Esophagus (tissue), 2 donors: ENCODE measurements at places on chromosomes 2 and 18. TPM values are rescaled to one million over a fixed set of nuclear protein-coding genes. Genes with fewer than 3 reads are reported as not detected.

Gene LYPD1
- 0.56 TPM for polyA plus RNA-seq

Gene CD207
- 10.2 TPM for polyA plus RNA-seq

Gene VIT
- 2.8 TPM for polyA plus RNA-seq

Gene MSH6
- 12.2 TPM for polyA plus RNA-seq

Gene CRYBA2
- 0.47 TPM for polyA plus RNA-seq

Gene OTOS
- polyA plus RNA-seq, result not detected

Gene ALPP
- not detected for polyA plus RNA-seq

Gene RUFY4
- 0.28 TPM for polyA plus RNA-seq
